GM12878 (cell line): ENCODE measurements at places on chromosomes 2 and 18.

DNA sequence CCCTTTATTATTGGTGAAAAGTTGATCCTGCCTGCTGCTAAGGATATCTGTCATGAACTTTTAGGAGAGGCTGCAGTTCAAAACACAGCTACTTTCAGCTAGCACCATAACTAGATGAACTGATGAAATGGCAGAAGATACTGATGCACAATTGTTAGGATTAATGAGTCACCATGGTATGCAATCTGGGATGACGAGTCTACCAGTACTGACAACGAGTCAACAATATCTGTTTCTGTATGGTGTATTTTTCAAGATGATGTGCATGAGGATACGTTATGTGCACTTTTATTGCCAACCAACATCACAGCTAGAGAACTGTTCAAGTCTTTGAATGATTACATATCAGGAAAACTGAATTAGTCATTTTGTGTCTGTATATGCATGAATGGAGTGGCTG is 68.7 kb downstream of the NETO1 start:
- no peak for DNase-seq
- no peaks in the 10 kb centered on the region for H3K36me3 ChIP-seq
- no peaks in the 10 kb centered on the region for H3K4me1 ChIP-seq
- no peak overlapping the region for H3K27ac ChIP-seq
- H3K27me3 ChIP-seq: no peaks in the 10 kb centered on the region

DNA sequence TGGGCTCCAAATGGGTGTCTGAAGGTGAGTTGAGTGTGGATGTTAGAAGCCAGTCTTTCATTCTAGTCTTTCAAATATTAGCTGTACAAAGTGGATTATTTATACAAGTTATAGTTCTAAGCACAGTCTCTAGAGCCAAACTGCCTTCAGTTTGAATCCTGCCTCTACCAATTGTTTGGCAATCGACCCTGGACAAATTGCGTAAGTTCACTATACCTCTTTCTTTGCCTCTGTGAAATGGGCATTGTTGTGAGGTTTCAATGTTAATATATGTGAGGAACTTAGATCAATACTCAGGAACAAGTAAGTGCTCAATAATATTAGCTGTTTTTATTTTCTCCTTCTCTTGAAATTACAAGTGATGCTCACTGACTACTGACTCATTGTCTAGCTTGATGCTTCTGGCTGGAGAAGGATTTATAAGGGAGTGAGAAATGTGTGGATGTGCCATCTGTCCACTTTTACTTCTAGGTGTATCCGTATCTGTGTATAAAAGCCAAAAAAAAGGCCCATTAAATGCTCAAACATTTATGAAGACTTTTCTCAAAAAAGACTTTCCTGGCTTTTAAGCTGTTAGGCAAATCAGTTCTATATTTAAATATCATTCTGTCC is 48.1 kb upstream of the RAPH1 start:
- H3K27me3 ChIP-seq: no peaks in the 10 kb centered on the region
- no peaks in the 10 kb centered on the region for H3K36me3 ChIP-seq
- no peak overlapping the region for H3K27ac ChIP-seq
- DNase-seq: no peak
- H3K4me1 ChIP-seq: peaks cover 12% of the 10 kb centered on the region

- H3K4me1 ChIP-seq: no peaks in the 10 kb centered on the region
- no peak overlapping the region for H3K4me3 ChIP-seq
- H3K27ac ChIP-seq: no peak overlapping the region
- DNase-seq: no peak
- H3K36me3 ChIP-seq: no peaks in the 10 kb centered on the region
Observed at GRCh38 chr18:63867368-63868125, 20.0 kb upstream of the SERPINB2 start.

DNA sequence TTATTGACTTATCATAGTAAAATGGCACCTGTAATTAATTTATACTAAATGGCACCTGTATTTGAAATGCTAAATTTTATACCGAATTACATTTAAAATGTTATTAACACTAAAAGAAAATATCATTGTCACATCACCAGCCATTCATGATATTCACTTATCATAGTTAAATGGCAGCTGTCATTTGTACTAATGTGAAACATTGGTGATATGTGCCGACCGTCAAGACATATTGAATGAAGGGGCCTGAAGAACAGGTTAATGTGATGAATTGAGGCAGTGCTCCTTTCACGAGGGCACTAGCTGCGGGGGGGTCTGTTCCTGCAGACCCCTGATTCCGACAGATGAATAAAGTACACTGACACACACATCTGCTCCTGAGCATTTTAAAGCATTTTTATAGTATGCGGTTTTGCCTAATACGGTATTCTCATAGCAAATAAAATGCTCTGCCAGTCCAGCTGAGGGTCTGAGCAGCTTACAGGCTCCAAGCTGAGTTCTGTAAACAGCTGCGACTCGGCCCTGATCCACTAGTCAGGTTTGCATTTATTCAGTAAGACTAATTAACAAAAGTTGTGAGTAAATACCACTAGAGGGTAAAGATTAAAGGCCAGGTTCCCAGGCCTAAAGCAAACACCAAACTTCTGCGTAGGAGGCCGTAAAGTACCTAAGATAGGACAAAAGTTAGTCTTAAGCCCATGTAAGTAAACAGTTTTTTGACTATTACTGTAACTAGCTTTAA is 593.4 kb upstream of the NETO1 start:
- no peaks in the 10 kb centered on the region for H3K27me3 ChIP-seq
- no peak for DNase-seq
- no peaks in the 10 kb centered on the region for H3K4me1 ChIP-seq
- H3K27ac ChIP-seq: no peak overlapping the region
- H3K4me3 ChIP-seq: no peak overlapping the region

DNA sequence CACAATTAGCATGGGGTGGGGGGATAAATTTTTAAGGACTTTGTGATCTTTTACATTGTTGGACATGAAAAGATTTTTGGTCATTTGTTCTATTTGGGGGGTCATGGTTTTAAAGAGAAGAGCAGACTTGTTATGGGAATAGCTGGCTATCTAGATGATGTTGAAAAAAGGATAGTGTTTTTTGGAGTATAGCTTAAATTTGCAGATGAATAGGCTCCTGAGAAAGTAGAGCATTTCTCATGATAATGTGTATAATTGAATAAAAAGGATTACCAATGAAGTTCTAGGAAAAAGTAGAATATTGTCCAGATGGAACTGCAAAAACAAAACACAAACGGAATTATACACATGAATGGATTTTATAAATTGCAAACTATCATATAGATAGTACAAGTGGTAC is 186.3 kb downstream of the GPD2 start:
- no peaks in the 10 kb centered on the region for H3K4me1 ChIP-seq
- H3K36me3 ChIP-seq: no peaks in the 10 kb centered on the region
- no peak overlapping the region for H3K4me3 ChIP-seq
- H3K27ac ChIP-seq: no peak overlapping the region
- H3K27me3 ChIP-seq: no peaks in the 10 kb centered on the region

GRCh38 chr2:12675801-12676200 is 40.9 kb upstream of the TRIB2 start:
- DNase-seq: no peak
- no peaks in the 10 kb centered on the region for H3K4me1 ChIP-seq

DNA sequence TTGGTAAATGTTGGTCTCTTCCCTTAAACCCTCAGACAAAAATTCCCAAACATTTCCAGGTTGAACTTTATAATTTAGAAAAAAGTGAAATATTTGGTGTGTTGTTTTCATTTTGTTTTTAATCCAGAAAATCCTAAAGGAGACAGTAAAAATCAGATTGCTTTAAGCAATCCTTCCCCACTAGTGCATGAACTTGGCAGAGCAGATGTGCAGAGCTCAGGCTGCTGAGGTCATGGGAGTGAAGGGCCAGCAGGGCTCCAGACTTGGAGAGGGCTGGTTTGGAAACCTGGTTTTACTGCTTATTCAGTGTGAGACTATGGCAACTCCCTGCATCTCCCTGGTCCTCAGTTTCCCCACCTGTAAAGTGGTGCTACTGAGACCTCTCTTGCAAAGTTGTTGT is 66.7 kb upstream of the TEX51 start:
- no peak overlapping the region for H3K27ac ChIP-seq
- H3K4me1 ChIP-seq: no peaks in the 10 kb centered on the region
- no peaks in the 10 kb centered on the region for H3K27me3 ChIP-seq

DNA sequence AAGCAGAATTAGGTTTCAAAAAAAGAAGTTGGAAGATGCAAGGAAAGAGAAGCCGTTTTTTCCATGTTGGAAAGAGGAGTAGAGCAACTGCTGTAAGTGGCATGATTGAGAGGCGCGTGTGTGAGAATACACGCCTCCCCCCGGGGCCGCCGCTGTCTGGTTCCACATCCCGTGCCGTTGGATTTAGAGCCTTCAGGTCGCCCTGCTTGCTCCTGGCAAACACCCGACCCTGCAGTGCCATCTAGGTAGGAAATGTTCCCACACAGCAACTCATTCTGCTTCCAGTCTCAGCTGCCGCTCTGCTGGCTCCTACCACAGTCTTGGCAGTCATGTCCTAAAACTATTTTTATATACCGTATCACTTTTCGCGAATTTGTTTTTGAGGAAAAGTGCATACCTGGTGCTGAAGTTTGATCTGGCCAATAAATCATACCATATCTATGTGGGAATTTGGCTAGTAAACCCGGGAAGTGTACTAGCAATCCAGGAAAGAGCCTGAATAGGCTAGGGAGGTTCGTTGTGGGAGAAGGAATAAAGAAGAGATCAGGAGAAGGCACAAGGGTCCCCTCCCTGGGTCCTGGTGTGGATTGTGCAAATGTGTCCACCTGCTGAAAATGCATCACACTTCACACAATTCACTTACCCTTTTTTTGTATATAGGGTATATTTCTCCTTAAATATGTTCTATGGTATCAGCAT is 372.7 kb downstream of the FBXO15 start:
- no peaks in the 10 kb centered on the region for H3K4me1 ChIP-seq
- no peak overlapping the region for H3K27ac ChIP-seq
- DNase-seq: no peak
- H3K36me3 ChIP-seq: no peaks in the 10 kb centered on the region

GRCh38 chr18:62991959-62992358 is 276.6 kb downstream of the PHLPP1 start:
- no peaks in the 10 kb centered on the region; the same call in 1 of the 2 replicates for H3K27me3 ChIP-seq
- DNase-seq: no peak
- H3K36me3 ChIP-seq: no peaks in the 10 kb centered on the region
- H3K27ac ChIP-seq: no peak overlapping the region

- no peak overlapping the region for H3K4me3 ChIP-seq
- peaks cover 23% of the 10 kb centered on the region for H3K4me1 ChIP-seq
Observed at GRCh38 chr2:46488389-46488788, 9.0 kb downstream of the TMEM247 start.

DNA sequence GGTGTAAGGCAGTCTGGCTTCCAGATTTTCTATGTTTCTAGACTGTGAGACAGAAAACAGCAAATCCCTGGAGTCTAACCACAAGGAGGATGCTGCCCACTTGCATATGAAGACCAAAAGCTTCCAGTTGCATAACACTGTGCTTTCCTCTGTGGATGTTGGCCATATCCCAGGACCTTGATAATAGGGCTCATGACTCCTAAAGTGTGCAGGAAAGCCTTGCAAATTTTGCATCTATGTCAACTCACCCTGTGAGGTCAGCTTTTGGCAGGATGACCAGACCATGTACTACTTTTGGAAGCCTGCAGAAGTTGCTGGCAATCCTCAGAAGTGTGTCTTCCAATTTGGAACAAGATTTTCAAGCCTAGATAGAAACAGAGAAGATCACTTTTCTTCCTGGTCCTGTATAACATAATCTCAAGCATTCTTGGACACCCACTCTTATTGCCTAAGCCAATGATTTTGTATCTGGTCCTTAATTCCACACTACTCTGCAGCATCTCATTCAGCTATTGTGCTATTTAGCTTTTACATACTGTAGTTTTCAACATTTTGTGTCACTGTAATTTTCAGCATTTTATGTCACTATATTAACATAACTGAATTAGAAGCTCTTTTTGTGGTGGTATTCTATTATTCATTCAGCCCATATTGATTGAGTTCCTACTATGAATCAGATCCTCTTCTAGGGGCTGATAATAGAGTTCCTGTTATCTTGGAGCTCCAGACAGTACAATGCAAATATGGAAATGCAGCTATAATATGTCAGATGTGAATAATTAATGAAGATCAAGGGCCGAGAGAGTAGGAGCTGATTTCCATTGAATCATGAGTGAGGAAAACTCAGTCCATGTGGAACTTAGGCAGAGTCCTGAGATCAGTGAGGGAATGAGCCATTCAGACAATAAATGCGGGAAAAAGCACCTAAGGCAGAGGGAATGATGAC is 85.3 kb upstream of the RAB27B start:
- no peaks in the 10 kb centered on the region for H3K4me1 ChIP-seq

DNA sequence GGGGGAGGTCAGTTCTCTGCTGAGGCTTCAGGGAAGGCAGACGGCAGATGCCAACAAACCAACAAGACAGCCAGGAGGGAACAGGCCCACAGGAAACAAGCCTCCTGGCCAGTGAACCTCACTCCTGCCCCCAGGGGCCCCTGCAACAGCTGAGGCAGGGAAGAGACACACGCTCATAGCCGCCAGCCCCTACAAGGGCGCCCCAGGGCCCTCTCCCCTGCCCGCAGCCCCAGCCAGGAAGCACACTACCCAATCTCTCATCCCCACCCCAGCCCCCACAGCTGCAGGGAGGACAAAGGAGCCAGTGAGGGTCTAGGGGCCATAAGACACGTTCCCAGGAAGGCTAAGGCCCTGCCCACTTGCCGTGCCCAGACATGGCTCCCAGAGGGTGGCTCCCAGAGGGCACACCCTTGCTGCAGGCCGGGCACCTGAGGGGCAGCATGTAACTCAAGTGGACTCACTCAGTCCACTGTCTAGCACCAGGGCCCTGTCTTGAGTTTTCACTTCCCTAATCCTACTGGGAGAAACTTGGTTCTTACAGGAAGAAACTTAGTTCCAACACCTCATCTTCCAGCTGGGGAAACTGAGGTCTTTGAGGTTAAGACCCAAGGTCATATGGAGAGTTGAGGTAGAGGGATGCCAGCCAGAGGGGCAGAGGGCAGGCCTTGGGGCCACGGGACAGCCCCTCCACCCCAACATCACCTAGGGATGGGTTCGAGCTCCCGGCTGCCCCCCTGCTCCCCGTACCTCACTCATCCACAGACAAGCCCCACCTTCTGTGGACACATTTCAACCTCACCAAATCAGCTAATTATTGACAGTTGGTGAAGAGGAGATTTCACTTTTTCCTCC is 37.3 kb downstream of the EMX1 start:
- 0 out of 2 replicates have a peak overlapping the region, but pooled peaks have one; percentile 24 for H3K27ac ChIP-seq
- H3K36me3 ChIP-seq: no peaks in the 10 kb centered on the region
- H3K4me3 ChIP-seq: no peak overlapping the region
- H3K27me3 ChIP-seq: no peaks in the 10 kb centered on the region
- DNase-seq: no peak
- H3K4me1 ChIP-seq: no peaks in the 10 kb centered on the region

GRCh38 chr2:234388591-234388990 is 108.3 kb downstream of the ARL4C start:
- no peaks in the 10 kb centered on the region for H3K36me3 ChIP-seq
- H3K27ac ChIP-seq: no peak overlapping the region
- H3K27me3 ChIP-seq: no peaks in the 10 kb centered on the region
- H3K4me1 ChIP-seq: no peaks in the 10 kb centered on the region
- no peak for DNase-seq
